ENCODE measurements at places on chromosomes 7 and 10.

DNA sequence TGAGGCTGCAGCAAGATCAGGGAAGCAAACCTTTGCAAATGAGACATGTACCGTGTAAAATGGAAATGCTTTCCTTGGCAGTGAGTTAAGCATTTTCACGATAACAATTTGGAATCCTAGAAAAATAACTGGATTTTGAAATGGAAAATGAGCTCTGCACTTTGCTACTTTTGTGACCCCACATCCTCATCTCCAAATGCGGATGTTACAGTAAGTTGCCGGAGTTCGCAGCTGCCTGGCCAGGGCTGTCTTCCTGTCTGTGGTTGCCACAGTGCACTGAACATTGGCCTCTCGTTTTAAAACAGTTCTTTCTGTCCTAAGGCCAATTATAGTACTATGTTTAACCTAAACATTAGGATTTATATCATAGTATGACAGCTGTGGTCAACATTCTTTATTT is 136.2 kb upstream of the FZD8 start:
- DNase-seq = no peak

DNA sequence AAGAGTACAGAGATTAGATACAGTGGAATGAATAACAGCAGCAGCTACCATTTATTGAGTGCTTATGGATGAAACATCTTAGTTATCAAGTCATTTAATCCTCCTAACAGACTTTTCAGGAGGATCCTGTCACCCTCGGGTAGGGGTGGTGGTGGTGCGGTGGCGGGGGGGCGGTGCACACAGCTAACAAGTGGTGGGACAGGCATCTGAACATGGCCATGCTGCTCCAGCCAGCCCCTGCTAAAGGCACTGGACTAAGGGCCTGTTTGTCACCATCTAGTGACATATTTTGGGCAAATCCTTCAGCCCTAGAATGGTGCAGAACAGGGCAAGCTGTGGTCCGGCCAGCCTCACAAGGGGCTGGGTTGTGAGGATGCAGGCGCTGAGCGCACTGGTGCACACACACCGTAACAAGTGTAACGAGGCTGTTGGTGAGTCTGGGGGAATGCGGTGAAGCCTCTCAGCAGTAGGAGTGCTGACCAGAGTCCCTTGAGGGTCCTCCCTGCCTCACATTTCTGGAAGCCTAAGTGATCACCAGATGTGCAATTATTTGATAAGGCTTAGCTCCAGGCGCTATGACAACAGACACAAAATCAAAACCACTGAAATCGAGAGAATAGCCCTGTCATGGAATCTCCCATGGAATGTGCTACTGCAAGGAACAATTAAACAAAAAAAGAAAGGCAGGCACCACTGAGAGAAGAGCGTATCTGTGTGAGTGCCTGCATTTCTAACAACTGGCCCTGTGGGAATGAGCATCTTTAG is 102.2 kb downstream of the RNF216 start:
- no peak for DNase-seq

- DNase-seq = no peak
These were observed 142.8 kb downstream of the BTAF1 start for GRCh38 chr10:92066386-92066785.

GRCh38 chr10:73762915-73763314 is 18.7 kb downstream of the SEC24C start:
- DNase-seq = peak; percentile 41

DNA sequence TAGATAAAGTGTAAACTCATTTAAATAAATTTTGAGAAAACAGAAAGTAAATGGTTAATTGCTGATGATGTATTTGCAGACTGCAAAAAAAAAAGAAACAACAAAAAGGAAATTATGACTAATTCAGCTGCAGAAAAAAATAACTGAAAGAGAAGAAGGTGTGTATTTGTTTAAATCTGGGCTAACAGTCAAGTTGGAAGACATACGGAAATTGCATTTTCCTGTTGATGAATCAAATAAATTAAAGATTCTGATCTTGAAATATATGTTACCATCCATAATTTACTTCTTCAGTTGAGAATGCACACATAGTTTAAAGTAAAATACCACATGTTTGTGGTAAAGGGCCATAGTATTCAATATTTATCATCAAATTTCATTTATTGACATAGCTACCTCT is 19.3 kb upstream of the ING3 start:
- DNase-seq = no peak

DNA sequence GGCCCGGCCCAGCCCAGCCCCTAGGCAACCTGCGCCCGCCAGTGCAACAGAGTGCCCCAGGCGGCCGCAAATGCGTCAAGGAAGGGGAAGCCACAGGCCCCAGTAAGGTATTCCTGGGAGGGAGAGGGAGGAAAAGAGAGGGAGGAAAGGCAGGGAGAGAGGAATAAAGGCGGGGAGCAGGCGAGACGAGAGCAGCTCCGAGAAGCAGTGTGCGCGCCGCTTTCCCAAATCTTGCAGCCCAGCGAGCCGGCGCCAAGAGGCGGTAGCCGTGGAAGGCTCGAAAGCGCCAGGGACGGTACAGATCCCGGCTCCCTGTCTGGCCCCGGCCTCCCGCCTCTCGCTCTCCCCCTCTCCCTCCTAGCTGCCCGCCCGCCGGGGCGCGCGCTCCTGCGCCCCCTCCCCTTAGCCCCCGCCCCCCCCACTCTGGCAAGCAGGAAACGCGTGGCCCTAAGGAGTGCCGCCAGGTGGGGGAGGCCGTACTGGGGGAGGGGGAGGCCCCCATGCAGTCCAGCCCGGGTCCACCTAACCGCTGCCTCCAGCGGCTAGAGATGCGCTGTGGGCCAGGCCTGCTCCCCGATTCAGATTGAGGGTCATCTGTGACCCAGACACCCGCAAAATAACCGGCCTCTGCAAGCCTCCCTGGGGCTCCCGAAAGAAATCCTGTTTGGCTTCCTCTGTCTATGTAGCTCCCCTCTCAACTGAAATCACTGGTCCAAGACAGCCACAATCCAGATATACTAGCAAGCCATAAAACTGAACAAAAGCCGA is 4.3 kb downstream of the HOXA10 start:
- DNase-seq = no peak

DNA sequence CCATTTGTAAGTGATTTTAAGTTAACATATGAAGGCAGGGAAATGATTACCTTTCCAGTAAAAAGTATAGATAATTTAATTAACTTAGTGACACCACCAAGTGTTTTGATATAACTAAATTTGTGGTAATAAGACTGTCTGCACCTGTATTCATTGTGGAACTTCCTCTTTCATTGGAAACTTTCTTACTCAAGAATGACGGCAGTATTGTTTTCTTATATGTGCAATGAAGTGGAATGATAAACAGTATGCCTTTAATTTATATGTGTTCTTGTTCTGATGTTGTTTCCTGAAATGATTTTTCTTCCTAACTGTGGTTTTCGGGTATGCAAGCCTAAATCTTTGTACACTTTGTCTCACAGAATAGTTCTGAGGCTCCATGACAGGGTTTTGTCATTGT is 46.4 kb downstream of the CASD1 start:
- DNase-seq = no peak

DNA sequence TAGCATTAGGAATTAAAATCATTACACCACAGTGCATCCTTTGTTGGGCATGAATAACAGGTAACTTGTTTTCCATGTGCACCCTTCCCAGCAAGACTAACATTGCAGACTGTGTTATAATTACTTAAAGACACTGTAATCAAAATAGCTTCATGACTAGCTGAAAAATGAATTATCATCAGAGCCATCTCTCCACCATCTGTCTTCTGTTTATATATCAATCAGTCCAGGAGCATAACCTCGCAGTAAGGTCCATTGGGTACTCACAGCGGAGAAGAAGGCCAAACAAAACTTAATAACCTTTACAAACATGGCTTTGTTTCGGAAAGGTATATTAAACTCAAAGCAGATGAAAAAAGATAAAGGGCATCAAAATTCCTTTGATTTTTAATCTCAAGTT is 90.6 kb downstream of the ODAD2 start:
- no peak for DNase-seq

DNA sequence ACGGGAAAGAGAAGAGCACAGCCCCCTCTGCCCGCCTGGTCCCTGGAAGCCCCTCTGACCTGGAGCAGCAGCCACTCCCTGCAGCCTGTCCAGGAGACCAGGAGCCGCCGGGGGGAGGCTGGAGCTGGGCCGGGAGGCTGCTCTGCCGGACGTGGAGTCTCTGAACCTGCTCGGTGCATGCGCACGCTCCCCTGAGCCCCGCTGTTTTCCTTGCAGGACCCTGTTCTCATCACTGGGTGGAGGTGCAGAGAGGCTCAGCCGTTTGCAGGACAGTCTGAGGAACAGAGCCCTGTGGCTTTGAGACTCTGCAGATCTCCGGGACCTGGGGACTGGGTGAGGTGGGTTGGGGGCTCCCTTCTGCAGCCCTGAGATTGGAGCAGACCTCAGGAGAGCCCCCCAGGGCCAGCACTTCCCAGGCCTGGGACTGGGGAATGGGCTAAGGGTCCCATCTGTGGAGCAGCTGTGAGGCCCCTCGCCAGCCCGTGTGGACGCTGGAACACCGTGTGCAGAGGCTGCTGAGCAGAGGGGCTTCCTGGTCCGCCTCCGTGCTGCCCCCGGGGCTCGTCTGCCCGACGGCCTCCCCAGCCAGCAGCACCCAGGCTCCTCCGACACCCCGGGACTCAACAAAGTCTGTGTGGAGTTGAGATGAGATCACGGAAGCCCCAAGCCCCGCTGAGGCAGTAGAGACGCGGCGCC is 48.5 kb upstream of the ADGRA1 start:
- no peak for DNase-seq

DNA sequence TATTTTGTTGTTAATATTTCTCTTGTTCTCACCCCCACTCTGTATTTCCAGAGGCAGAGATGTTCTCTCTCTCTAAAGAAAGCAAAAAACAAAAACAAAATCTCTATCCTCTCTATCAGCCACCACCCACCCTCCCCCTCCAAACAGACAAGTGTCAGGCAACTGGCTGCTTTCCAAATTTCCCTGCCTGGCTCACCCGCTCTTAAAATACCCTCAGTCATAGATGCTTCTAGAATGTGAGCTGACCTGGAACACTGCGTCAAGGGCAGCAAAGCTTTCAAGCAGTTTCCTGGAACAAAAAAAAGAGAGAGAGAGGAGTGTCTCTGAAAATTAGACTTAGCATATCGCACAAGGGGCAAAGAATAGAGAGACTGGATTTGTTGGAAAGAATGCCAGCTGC is 341.0 kb upstream of the ZMIZ1 start:
- DNase-seq = peak; percentile 32

GRCh38 chr7:158355456-158356065 is 232.1 kb downstream of the PTPRN2 start:
- no peak for DNase-seq

DNA sequence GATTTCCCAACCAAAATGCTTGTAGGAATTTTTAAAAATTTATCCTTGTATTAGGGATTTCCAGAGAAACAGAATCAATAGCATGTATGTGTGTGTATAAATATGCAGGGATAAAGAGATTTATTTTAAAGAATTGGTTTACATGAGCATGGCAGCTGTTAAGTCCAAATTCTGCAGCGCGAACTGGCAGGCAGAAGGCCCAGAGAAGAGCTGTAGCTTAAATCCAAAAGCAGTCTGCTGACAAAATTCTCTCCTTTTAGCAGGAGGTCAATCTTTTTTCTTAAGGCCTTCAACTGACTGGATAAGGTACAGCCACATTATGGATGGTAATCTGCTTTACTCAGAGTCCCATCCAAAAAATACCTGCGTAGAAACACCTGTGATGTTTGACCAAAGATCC is 42.0 kb downstream of the PRR15 start:
- no peak for DNase-seq

DNA sequence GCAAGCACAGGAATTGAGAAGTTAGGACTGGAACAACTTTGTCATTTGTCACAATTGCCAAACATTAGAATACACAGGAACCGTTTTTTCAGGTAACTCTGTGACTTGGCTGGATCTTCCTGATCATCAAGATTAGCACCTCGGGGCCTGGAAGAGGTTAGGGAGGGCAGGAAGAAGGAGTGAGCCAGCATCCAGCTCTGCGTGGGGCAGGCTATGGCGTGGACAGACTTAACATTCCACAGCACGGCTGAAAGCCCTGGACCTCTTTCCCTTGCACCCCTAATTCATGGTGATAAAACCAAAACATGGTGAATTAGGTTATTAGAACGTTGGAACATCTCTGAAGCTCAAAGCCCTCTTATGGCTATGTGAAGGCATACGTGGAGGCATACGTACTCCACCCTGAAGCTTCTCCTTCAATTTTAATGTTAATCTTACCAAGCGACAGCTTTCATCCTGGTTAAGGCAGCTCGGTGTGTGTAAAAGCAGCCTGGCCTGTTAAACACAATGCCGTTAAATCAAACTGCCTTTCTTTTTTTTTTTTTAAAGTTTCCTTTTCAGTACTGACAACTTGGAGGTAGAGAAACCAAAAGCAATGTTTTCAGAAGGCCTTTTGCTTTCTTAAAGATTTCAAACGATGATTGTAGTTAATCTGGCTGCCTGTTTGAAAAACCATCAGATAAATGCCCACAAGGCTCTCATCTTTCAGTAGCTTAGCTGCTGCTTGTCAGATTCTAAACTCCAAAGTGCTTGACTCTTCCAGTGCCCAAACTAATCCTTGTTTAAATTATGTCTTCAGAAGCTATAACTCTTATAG is 4.5 kb downstream of the GRK5 start:
- DNase-seq = peak; percentile 60

- peak; percentile 96 for DNase-seq
These were observed 14.5 kb downstream of the LIMK1 start for GRCh38 chr7:74097937-74098614.

GRCh38 chr10:24039897-24040296 is 169.0 kb upstream of the KIAA1217 start:
- DNase-seq = no peak

DNA sequence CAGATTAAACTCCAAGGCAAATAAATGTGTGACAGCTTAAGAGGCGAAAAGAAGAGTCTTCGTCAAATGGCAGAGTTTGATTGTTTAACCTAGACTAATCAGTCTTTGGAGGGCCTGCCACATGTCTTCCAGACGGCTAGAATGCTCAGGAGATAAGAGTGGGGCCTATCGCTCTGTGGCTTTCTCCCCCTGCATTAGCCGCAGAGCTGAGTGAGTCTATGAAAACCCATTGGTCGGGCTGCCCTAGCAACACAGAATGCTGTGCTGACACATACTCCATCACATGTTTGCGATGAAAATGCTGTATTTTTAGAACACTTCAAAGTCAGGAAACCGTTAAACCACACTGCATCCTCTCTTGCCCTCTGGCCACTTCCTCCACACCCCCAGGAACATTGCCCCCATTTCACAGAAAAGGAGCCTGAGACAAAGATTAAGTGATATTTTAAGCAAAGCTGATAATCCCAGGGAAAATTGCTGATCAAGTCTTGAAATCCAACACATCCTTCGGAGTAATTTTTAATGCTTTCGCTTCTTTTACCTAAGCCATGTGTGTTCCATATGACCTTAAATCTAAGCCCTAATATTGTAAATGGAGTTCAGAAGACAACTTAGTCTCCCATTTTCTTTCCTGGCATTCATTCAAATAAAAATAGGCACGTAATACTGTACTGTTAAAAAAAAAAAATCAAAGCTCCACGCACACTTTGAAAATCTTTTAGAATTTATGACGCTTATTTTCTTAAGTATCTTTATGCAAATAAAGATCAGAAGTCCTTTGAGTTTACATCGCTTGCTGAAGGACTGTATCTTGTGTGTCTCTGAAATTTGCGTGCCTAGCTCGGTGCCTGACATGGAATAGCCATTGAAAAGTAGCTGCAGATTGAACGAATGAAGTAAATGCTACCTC is 161.2 kb downstream of the CELF2 start:
- DNase-seq = peak; percentile 71

GRCh38 chr10:17409170-17409733 is 45.1 kb downstream of the ST8SIA6 start:
- DNase-seq = peak; percentile 11

- DNase-seq = no peak
These were observed 58.6 kb upstream of the KCNIP2 start for GRCh38 chr10:101902032-101902819.

Data from astrocyte of the hippocampus (primary cell).